ENCODE measurements at places on chromosomes 13 and 19.
A peak's percentile ranks its signal among the peaks of the same experiment; 100 is the strongest.

DNA sequence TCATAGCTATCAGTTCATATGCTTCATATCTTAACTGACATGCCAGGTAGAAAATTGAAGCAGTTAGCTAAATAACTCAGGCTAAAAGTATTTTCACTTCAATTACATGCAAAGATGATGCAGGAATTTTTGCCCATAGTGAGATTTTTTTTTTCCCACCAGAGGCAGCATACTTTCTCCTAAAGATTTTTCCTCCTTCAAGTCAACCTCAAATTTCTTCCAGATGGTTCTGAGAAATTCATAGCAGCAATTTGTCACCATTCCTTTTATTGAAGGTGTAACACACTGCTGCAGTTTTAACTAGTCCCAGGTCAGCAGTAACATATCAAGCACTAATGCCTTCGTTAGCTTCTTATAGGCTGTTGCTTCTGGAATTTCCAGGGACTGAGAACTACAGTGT lies 141.9 kb downstream of the SUCLA2 start:
- no peak for DNase-seq

GRCh38 chr13:42041684-42042035 lies 6.8 kb upstream of the DGKH start:
- peak; percentile 50 for DNase-seq

GRCh38 chr13:110108348-110109139 lies 198.4 kb downstream of the COL4A1 start:
- peak; percentile 67 for DNase-seq

- no peak for DNase-seq
Observed at GRCh38 chr19:46349311-46349993, 2.6 kb downstream of the PPP5C start.

DNA sequence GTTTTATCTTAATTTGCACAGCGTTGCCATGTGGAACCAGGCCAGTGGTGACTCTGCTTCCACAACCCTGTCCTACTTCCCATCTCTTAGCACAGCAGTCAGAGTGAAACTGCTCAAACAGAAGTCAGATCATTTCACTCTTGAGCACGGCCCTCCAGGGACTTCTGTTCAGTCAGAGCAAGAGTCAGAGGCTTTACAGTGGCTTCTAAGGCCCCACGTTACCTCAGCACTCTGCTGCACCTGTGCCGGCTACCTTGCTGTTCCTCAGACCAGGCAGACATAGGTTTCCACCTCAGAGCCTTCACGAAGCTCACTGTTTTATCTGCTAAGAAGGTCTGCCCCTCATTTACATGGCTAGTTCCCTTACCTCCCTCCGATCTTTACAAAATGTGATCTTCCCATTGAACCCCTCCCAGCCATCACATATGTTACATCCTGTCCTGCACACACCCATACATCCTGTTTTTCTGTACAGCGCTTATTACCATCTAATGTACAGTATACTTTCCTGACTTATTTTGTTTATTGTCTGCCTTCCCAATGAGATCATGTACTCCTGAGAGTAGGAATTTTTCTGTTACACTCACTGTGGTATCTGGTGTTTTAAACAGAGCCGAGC lies 41.6 kb downstream of the TM9SF2 start:
- no peak for DNase-seq

DNA sequence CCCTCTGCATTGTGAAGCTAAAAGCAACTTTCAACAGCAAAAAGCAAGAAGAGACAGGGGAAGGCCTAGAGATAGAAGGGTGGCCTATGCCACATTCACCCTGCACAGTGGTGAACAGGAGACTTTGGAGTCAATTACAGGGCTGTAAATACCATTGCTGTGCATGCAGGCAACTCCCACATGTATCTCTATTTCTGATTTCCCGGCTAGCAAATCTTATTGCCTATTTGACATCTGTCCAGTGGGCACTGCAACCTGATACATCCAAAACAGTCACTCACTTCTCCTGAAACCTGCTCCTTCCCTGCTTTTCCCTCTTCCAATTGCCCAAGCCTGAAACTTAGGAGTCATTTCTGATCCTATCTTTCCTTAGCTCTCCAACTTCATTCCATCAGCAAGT lies 13.4 kb downstream of the RUBCNL start:
- no peak for DNase-seq

DNA sequence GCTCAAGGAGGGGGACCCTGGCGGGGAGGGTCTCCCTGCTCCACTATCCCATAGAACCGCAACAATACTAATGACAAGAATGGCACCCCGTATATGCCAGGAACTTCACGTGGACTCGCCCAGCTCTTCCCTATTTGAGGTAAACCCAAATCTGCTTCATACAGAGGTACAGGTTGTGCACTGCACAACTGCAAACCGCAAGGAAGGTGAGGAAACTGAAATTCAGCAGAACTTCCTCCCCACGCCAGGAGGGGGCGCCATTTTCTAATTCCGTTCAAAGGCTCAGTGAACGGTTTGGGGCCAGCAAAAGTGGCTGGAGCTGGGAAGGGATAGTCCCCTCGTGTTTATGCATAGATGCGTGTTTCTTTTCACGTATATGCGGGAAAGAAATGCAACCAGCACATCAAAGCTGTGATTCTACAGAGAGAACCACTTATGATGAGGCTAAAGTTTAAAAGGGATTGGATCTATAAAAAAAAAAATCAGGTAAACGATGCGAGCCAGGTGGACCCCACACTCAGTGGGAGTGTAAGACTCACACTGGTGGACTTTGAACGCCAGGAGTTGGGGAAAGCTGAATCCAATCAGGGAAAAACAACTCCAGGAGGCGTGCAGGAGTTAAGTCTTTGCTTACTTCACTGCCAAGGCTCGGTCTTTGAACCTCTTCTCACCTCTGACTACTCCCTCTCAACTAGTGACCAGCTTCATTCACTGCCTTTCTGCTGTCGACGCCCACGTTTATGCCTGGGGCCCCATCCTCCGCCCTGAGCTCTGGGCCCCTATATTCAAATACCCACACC lies 20.3 kb downstream of the C19orf81 start:
- peak; percentile 69 for DNase-seq

- no peak for DNase-seq
Observed at GRCh38 chr13:27783111-27783510, 9.2 kb upstream of the GSX1 start.

DNA sequence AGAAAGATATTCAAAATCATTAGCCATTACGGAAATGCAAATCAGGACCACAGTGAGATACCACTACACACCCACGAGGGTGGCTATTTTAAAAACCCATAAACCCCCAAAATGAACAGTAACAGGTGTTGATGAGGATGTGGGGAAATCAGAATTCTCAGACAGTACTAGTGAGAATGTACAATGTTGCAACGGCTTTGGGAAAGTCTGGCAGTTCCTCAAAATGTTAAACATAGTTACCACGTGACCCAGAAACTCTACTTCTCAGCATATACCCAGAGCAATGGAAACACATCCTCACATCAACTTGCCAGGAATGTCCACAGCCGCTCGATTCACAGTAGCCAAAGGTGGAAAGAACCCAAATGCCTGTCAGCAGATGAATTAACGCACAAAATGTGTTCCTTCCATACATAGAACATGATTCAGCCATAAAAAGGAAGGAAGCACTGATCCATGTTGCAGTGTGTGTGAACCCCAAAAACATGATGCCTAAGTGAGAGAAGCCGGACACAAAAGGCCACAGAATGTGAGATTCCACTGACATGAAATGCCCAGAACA lies 7.0 kb downstream of the PLVAP start:
- no peak for DNase-seq

DNA sequence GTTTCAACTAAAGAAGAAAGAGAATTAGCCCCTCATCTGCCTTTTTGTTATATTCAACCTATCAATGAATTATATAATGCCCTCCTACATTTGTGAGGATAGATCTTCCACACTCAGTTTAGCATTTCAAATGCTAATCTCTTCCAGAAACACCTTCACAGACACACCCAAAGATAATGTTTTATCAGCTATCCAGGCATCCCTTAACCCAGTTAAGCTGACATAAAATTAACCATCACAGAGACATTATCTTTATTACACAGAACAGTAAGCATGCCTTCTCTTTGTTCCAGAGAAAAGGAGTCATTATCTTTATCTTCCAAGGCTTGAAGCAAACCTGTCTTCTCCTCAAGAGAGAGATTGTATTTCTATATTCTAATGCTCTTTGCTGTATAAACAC lies 53.1 kb downstream of the PCDH20 start:
- DNase-seq: no peak

- no peak for DNase-seq
Observed at GRCh38 chr13:21232599-21232998, 56.1 kb downstream of the MRPL57 start.

GRCh38 chr13:79541426-79542049 lies 60.6 kb downstream of the NDFIP2 start:
- peak; percentile 15 for DNase-seq

DNA sequence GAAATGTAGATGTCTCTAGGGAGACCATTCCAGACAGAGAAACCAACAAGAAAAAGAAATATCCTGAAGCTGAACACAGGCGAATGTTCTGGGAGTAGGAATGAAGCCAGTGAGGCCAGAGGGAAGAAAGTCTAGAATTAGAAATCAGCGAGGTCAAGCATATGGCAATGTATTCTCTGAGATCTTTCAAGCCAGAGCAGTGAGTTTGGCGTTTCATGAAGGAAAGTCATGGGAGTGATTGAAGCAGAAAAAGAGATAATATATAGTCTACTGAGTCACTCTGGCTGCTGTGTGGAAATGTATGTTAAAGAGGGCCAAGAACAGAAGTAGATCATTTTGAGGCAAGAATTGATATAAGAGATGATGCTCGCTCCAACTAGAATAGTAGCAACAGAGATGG lies 576.0 kb downstream of the PCDH17 start:
- no peak for DNase-seq

- DNase-seq: no peak
Observed at GRCh38 chr13:66778461-66778860, 451.7 kb downstream of the PCDH9 start.

DNA sequence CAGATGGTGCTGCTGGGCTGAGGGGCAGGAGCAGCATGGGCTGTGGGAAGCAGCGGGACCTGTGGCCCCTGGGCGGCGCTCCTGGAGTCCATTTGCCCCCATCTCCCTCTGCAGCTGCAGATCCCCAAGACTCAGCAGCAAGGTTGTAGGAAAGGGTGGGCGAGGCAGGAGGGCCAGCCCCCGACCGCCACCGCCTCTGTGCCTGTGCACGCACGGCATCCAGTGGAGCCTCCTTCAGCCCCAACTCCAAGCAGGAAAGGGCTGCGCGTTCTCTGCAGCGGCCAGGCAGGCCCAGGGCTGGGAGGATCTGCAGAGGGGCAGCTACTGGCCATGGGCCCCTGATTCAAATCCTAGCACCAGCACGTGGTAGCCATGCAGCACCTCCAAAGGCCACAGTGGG lies 20.8 kb downstream of the DPF1 start:
- no peak for DNase-seq

DNA sequence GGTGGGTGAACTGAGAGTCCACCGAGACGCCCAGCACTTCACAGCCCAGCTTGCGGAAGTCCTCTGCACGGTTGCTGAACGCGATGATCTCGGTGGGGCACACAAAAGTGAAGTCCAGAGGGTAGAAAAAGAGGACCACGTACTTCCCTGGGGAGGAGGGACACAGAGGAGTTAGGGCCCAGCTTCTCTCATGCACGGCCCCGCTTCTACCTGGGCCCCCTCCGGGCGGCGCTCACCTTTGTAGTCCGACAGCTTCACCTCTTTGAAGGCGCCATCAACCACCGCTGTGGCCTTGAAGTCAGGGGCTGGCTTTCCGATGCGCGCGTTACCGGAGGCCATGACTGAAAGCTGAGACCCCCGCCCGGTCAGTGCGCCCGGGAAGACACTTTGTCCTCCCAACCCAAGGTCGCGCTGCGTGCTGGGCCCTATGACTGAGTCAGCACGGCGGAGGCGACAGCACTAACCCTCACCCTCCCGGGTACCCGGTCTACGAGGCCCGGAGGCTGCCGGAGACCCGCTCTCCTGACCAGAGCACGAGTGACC lies 606 bp downstream of the PRDX2 start:
- DNase-seq: peak; percentile 66
